ENCODE measurements at places on chromosomes 4 and X.

DNA sequence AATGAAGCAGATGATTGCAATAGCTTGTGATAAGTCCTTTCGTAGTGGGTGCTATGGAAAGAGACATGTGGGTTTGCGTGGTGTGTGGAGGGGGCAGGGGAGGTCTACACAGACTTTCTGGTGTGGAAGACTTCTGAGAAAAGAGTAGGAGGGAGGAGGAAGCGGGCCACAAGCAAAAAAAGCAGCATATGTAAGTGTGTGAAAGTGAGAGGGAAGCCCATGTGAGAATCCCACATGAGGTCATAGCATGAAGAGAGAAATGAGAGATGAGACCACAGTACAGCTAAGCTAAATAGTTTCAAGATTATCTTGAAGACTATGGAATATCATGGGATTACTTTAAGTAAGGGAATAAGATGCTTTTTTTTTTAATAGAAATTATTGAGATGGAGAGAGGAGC lies 2039.9 kb upstream of the TENM3 start:
- DNase-seq = no peak

DNA sequence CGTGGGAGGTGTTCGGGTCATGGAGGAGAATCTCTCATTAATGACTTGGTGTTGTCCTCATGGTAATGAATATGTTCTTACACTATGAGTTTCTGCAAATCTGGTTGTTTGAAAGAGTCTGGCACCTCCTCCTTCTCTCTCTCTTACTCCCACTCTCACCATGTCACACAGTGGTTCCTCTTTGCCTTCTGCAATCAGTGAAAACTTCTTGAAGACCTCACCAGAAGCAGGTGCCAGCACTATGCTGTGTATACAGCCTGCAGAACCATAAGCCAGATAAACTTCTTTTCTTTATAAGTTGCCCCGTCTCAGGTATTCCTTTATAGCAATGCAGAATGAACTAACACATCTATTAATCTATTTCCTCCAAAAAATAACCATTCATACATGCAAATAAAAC lies 275.0 kb downstream of the ANTXR2 start:
- no peak for DNase-seq

GRCh38 chr4:113921089-113921794 lies 58.2 kb downstream of the ARSJ start:
- DNase-seq = no peak

DNA sequence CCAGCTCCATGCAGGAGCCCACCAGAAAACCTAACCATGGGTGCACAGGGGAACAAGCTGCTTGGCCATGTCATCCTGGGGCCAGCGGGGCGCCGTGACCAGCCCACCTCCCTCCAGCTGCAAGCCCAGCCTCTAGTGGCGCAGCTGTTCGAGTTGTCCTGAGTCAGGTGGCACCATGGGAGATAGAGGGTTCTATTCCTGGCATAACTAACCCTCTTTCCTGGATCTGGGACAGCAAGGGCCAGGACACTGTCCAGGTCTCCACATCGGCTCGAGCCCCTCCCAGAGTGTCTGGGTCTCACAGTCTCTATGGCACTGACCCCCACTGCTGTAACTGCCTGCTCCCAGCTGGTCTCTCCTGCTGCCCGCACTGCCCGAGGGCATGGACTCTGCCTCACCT lies 16.7 kb downstream of the ABLIM2 start:
- DNase-seq = no peak

GRCh38 chr4:143362349-143363046 lies 25.8 kb downstream of the GAB1 start:
- no peak for DNase-seq

DNA sequence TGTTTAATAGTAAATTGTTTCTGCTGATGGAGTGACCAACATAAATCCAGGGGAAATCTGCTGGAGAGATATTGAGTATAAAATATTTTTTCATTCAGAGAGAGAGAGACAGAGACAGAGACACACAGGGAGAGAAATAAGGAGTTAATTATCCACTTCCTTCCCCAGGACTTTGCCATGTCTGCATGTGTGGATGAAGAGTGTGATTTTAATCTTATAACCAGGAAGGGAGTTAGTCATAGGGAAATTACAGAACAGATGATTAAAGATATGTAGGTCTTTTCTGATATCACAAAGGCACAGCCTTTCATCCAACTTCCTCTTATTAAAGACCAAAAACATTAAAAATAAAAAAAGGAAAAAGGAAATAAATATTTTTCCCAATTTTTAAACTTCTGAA lies 526.3 kb downstream of the SPRY1 start:
- no peak for DNase-seq

GRCh38 chr4:184748251-184748652 lies 14.4 kb upstream of the CENPU start:
- DNase-seq = no peak

DNA sequence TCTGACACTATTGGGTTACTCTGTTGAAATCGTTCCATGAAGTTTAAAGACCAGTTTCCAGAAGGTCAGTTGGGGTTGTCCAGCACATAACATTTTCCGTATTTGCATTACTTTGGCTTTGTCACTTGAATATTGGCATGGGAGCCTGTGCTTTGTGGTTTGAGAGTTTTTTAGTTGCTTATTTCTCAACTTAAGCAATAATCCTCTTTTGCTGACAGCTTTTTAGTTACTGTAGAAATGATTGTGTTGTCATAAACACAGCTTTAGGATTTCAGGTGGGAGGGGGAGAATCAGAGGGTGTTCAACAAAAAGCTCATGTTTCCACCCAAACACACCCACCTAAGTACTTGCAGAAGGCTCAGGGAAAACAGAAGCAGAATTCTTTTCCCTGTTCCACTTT lies 210.7 kb upstream of the TLL1 start:
- no peak for DNase-seq

DNA sequence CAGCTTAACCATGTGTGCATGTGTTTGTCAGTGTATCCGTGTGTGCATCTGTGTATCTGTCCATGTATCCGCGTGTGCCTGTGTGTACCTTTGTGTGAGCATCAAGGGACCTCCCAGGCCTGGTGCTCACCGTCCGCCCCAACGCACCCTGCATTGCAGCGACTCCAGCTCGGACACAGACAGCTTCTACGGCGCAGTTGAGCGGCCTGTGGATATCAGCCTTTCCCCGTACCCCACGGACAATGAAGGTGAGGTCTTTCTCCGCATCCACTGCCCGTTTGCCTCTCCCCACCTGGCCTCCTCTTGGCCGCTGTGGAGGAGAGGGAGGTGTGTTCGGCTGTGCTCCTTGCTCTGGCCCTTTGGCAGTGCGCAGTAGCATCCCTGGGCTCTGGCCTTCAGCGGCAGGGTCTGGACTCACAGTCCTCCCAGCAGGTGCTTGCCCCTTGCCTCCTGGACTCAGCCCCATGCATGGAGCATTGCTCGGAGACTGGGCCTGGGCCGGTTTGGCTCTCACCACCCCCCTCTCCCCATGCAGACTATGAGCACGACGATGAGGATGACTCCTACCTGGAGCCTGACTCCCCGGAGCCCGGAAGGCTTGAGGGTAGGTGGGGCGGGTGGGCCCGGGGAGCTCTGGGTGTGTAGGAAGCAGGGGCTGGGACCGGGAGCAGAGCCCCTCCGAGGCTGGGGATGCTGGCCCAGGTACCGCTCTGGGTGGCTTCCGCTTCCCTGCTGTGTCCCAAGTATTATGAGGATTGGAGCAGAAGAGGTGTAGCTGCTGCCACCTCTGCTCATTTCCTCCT lies 16.4 kb upstream of the ADD1 start:
- DNase-seq = no peak

GRCh38 chrX:110286106-110286505 lies 31.8 kb downstream of the AMMECR1 start:
- no peak for DNase-seq

DNA sequence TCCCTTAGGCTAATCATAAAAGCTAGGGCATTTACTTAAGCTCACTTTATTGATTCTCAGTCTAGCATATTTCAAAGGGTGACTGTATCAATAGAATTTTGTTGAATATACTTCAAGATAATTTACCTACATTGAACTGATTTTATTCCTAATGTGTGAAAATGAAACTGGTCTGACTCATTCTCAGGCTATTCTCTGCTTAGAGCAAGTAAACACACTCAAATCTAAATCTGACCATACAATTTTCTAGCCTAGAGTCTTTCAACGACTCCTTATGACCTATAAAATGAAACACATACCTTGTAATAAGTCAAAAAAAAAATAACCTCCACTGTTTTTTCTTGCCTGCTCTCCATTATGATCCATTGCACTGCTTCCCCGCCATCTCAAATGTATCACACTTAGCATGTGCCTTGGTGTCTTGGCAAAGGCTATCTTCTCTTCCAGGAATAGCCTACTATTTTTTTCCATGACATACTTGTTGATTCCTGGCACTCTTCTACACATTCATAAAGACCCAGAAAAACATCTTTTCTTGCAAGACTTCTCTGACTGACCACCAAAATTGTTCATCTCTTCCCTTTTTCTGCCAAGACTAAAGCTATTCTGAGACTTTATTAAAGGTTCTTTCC lies 965.1 kb upstream of the HS3ST1 start:
- no peak for DNase-seq

DNA sequence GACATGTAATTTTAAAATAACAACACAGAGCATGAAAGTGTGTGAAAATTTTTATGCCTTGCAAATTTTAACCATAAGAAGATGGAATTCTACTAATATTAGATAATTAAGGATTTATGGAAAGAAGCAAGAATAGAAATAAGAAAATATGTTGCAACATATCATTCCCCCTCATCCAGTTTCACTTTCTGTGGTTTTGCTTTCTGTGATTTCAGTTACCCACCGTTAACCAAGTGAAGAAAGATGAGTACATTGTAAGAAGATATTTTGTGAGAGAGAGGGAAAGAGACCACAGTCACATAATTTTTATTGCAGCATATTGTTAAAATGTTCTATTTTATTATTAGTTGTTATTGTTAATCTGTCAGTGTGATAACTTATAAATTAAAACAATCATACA lies 77.9 kb downstream of the ADAM29 start:
- DNase-seq = no peak

DNA sequence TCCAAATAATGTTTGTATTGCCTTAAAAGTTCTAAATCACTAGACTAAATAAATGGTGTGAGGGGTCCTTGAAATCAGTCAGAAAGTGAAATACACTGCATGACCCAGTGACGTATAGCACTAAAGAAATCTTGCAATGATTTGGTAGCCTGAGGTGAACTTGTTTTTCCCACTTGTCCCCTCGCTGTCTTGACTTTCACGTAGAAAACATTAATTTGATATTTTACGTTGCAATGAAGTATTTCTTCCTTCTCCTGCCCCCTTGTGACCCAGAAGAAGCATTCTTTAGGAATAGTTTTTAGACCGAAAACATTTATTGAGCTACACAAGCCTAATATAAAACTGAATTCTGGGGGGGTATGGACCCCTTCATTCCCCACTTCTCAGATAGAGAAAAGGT lies 3.7 kb downstream of the KLB start:
- DNase-seq = no peak

GRCh38 chr4:126755506-126755905 lies 877.3 kb upstream of the INTU start:
- DNase-seq = no peak

DNA sequence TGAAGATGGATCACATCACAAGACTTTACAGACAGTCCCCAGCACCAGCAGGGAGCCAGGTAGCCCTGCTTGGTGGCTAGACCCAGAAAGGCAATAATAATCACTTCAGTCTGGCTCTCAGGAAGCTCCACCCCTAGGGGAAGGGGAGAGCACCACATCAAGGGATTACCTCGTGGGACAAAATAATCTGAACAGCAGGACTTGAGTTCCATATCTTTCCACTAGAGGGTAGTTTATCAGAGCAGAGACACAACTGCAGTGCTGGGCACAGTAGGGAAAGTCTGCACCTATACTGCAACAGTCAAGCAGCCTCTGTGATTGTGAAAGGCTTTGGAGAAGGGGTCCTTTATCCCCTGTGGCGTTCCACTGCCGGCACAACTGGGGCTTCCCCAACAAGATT lies 547.0 kb upstream of the POU3F4 start:
- no peak for DNase-seq
